ENCODE measurements at places on chromosomes 7 and 10.

- no peak for DNase-seq
Measured at GRCh38 chr10:23363793-23364135, 19.2 kb upstream of the C10orf67 start.

- no peak for DNase-seq
Measured at GRCh38 chr7:147708871-147709270, 881.7 kb upstream of the C7orf33 start.

GRCh38 chr7:36514289-36515243, 124.9 kb downstream of the ANLN start:
- DNase-seq, result no peak

GRCh38 chr10:124119946-124120345, 26.5 kb upstream of the CHST15 start:
- no peak for DNase-seq

DNA sequence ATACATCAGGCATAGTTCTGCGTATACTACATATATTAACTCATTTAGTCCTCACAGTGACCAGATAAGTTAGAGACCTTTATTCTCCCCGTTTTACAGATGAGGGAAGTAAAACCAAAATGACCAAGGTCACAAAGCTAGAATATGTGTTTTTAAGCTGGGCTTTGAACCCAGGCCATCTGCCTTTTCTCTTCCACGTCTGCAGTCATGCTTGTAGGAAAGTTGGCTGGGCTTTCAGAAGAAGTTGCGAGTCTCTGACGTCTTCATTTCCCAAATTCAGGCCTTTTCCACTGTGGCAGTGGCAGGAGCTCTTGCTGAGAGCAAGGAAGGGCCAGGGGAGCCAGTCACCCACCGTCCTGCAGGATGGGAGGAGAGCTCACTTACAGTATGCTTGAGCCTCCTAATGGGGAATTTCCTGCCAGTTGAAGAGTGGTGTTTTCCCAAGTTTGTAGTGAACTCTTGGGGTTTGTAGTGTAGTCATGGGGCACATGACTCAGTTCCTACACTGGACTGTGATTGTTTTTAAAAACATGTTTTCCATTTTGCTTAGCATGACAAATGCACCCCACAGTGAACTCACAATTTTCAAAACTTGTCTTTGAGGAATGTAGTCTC, 34.2 kb downstream of the CYP17A1 start:
- DNase-seq, result no peak

DNA sequence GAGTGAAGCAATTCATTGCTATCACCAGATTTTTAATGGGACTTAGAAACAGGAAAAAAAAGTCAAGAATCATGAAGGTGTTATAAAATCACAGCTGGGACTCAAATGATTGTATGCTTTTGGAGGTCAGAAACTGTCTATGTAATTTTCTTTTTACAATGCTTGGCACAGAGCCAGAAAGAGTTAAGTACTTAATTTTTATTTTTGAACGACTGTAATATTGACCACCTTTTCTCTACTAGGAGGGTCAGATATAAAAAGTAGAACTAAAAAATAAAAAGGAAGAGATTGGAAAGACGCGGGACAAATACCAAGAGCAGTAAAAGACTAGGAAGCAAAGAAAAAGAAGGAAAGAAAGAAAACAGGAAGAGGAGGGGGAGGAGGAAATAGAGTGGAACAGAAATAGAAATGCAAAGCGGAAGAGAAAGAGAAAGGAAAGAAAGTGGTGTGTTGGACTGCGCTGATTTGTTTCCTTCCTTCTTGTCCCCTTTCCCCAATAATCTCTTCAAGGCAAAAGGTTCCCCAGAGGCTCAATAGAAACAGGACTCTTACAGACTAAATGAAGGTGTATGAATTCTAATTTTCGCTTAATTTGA, 23.2 kb upstream of the C1GALT1 start:
- no peak for DNase-seq

DNA sequence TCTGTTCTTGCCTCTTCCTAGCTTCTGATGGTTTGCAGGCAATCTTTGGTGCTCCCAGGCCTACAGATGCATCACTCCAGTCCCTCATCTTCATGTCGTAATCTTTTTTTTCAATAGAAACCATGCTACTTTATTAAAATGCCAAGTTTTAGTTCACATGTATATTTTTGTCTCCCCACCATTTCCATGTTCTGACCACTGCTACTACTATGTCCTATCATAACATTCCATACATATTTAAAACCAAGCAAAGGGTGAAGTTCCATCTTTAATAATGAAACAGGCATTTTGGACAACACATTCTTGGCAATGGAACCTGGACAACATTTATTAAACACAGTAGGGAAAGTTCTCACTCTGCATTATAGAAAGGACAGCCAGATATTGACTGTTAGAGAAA, 58.8 kb downstream of the ZNF518A start:
- DNase-seq, result no peak

DNA sequence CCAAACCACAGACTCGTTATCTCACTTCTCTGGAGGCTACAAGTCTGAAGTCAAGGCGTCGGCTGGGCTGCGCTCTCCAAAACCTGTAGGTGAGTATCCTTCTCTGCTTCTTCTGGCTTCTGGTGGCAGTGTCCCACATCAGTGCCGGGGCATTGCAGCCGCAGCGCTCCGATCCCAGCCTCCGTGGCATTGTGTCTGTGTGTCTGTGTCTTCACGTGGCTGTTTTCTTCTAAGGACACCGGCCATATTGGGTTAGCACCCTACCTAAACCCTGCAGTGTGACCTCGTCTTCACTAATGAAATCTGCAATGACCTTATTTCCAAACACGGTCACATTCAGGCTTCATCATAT, 584.9 kb upstream of the COBL start:
- no peak for DNase-seq

GRCh38 chr10:22372917-22373316, 27.6 kb downstream of the SPAG6 start:
- no peak for DNase-seq

- no peak for DNase-seq
Measured at GRCh38 chr7:154512121-154512833, 460.1 kb downstream of the DPP6 start.

DNA sequence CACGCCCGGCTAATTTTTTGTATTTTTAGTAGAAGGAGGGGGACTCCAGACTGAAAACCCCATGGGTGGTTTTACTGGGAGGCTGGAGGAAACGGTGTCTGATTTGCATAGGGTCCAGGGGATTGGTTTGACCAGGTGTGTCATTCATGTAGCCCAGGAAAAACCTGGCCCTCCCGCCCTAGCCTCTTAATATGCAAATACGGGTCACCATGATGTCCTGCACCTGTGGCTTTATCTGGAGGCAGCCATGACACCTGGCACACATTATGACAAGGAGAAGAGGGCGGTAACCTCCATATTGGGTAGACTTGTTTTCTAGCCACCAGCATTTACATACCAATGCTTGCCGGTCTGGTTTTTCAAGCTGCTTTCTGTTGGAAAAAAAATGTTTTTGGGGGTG, 68.0 kb downstream of the TRIL start:
- no peak for DNase-seq

- no peak for DNase-seq
Measured at GRCh38 chr7:110317541-110318265, 773.2 kb upstream of the LRRN3 start.

GRCh38 chr10:129090618-129091366, 376.2 kb upstream of the MGMT start:
- DNase-seq, result no peak

- DNase-seq, result no peak
Measured at GRCh38 chr7:27131390-27131819, 848 bp upstream of the HOXA4 start.

GRCh38 chr7:27996141-27996540, 184.5 kb downstream of the JAZF1 start:
- DNase-seq, result no peak

DNA sequence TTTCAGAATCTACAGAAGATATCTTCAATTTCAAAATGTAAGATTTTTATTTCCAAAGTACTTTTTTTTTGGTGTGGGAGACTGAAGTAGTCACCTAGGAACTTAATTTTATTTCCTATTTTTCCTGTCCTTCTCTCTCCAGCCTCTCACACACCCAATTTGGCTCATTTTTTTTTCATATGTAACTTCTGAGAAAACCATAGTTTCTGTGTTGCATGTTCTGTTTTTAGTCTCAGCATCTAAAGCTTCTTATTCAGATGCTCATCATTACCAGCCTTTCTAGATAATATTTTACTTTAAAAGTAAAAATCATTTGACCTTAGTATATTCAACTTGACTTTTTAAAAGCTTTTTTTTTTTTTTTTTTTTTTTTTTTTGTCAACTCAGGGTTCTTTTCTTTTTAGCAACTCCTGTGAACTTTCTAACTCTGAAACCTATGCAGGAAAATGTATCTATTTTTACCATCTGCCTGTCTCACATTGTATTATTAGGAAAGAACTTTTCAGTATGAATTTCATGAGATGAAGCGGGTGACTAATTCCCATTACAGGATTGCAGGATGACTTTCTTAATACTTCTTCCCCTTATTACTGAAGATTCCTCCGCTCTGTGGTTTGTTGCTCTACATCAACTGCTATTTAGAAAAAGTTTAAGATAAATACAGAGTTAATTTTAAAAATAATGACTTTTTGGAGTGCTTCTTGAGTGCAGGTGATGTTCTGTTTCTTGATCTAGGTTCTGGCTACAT, 73.6 kb upstream of the LSM8 start:
- DNase-seq, result no peak

GRCh38 chr10:6364893-6365292, 162.2 kb downstream of the PFKFB3 start:
- DNase-seq, result no peak

GRCh38 chr7:127250312-127251035, 2.3 kb downstream of the GRM8 start:
- DNase-seq, result no peak

GRCh38 chr7:33698041-33698440, 207.3 kb upstream of the BMPER start:
- DNase-seq, result no peak
